Mammary epithelial cell (primary cell): ENCODE measurements at places on chromosomes 6 and 20. TPM values are rescaled to one million over a fixed set of nuclear protein-coding genes. Genes with fewer than 3 reads are reported as not detected.

Gene RALGAPB
- 54.7 TPM for total RNA-seq

Gene CENPW
- total RNA-seq: 1.7 TPM

Gene CST2
- not detected for total RNA-seq

Gene CDSN
- total RNA-seq: 1.2 TPM

Gene OR12D3
- total RNA-seq: not detected

Gene LYRM4
- 41.2 and 42.3 TPM in 2 replicates for total RNA-seq

Gene F13A1
- not detected for total RNA-seq

Gene NOX3
- total RNA-seq: not detected in 2 replicates

Gene LRRN4
- total RNA-seq: under 0.01 TPM

Gene CLIC5
- not detected in 2 replicates for total RNA-seq

Gene PRRT1
- 0.17 TPM for total RNA-seq

Gene KIAA0408
- total RNA-seq: not detected

Gene GRM1
- total RNA-seq: not detected in 2 replicates

Gene THEMIS
- not detected in 2 replicates for total RNA-seq

Gene TFAP2D
- total RNA-seq: not detected

Gene ASF1A
- total RNA-seq: 29.0 and 30.9 TPM in 2 replicates

Gene ZBTB46
- total RNA-seq: 1.5 TPM

Gene OLIG3
- not detected for total RNA-seq
